Amygdala (tissue), 56 donors: ENCODE measurements at places on chromosomes 7 and 10.

DNA sequence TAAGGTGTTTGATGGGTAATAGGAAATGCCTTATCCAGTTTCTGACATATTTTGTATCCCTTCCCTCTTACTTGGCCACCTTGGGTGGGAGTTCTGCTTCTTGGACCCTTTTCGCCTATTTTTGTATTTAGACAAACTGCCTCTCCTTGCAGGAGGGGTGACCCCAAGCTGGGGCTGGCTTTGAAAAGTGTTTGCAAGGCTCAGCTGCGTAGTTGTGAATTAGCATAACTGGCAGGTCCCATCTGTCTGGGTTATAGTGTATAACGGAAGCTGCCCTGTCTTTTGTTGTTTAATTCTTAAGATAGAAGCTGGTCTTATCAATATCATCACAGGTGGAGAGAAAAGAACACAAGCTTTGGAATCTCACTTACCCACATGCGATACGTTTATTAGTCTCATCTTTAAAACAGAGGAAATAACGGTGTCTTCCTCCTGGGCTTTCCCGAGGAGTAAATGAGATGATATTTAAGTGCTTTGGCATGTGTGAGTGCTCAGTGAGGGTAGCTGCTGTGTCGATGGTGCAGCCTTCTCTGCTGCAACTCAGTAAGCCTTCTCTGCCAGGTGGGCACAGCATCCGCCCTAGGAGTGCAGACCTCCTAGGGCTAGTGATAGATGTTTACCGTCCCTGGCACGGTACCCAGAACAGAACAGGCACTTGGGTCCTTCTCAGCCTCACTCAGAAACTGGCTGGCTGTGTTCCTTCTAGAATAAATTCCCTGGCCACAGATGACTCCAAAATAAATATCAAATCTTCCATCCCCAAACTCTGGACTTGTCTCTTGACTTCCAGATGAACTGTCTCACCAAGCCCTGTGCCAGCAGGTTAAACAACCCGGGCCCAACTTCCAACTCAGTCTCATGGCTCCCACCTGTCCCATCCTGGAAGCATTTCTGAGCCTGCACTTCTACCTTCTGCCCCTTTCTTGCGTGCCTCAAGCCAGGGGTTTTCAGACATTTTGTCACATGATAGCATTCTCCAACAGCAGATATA, 227.3 kb downstream of the GFRA1 start:
- DNase-seq, result no peak

DNA sequence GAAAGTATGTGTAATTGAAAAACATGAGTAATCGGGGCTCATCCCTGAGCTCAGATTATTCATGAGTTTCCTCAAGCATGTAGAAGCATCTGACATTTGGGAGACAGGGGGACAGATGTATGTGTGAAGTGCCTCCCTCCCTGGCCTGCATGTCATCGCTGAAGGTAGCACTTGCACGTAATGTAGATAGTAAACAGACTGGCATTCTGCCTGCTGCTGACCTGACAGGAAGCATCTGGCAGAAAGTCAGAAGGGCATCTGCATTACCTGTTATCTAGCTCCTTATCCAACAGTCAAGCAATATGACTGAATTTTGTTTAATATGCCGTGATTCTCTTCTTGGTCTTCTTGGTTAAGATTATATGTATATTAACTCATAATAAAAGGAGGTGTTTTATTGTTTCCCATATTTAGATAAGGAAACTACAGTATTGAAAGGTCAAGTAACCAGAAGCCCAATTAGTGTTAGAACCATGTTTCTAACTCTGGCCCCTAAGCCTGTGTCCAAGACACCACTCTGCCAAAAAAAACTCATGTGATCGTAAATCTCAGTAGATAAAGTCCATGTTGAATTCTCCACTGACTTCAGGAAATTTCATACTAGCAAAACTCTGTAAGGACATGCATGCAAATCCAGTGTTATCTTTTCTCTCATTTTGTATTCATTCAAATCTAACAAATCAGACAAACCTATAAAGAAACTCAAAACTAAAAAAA, 918.1 kb upstream of the MBL2 start:
- DNase-seq, result no peak

DNA sequence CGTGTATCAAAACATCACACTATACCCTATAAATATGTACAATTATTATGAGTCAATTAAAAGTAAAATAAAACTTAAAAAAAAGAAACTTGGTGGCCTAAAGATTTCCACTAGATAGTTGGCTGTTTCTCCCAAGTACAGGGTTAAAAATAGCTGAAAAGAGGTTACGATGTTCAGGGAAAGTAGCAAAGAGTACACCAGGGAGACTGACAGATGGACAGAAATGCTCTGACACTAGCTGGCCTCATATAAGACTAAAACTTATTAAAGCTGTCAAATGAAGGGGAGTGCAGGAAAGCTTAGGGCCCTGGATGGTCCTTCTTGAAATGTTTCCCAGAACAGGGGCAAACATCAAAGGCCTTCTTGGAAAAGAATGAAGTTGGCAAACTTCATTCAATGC, 51.3 kb downstream of the TCAF1 start:
- DNase-seq, result no peak

DNA sequence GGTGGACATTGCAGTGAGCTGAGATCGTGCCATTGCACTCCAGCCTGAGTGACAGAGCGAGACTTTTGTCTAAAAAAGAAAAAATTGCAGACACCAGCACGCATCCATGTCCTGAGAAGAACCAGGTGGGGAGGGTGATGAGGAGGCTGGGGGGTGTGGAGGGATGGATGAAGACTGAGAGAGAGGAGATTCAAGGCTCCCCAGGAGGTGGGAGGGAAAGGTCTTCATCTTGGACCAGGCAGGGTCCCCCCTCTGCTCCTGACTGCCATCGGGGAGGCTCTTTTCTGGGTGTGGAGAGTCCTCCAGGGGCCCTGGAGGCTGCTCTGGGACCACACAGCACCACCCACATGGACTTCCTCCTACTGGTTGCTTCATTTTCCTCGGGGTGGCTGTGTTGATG, 1.5 kb downstream of the SCART1 start:
- no peak for DNase-seq

DNA sequence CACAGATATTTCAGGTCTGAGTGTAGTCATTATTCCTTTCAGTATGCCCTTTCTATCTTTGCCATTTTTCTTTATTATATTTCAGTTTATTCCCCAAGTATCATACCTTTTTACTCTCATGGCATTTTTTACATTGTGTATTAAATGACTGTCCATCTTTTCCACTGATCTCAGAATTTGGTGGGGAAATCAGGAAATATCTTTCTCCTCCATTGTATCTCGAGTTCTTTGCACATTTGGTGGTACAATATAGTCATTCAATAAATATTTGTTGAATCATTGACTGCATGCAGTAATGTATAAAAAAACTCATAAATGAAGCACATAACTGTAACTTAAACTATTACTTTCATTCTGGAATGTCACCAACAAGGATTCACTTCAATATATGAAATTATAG, 354.7 kb downstream of the HGF start:
- DNase-seq, result no peak

DNA sequence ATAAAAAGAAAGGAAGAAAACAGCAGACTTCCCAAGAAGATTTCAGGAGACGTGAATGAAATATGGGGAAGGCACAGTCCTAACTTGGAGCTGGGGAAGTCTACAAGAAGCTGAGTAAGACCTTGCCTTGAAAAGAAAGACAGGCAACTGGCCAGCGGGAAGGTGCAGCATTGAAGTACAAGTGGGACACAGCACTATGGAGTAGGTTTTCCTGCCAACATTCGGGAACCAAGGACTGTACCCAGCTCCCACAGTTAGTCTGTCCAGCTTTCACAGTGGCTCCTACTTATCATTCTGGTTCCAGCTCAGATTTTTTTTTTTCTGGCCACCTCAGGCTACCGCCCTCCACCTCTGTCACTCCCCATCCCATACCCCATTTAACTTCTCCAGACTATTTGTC, 10.0 kb downstream of the HPS1 start:
- no peak for DNase-seq

- no peak for DNase-seq
These were observed 1.6 kb downstream of the SFMBT2 start for GRCh38 chr10:7409045-7409731.

DNA sequence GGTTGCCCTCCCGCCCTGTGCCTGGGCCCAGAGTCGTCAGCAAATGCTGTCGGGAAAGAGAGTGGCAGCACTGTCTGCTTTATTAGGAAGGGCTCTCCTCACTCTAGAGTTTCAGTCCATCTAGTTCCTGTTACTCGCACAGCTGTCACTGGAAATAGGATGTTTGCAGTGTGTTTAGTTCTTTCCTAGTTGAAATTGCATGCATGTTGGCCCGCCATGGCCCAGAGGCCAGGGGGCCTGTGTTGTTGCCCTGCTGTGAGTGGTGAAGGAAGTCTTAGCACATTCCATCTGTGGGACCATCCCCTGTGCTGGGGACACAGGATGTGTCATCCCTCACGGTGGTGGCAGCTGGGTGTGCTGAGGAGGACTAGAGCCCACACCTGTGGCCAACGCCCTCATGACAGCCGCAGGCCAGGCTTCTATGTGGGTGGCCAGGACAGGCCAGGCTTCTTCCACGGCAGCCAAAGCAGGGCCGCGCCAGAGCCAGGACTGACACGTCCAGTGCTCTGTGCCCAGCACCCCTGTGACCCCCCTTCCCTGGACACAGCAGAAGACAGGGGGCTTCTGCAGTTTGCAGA, 45.4 kb downstream of the ZNF467 start:
- no peak for DNase-seq
